Stimulated activated CD8-positive, alpha-beta memory T cell treated with anti-CD3 and anti-CD28 coated beads, Interleukin-4, amount 100 ng/mL, for 4 hours (primary cell): ENCODE measurements at places on chromosomes 2 and 18.

DNA sequence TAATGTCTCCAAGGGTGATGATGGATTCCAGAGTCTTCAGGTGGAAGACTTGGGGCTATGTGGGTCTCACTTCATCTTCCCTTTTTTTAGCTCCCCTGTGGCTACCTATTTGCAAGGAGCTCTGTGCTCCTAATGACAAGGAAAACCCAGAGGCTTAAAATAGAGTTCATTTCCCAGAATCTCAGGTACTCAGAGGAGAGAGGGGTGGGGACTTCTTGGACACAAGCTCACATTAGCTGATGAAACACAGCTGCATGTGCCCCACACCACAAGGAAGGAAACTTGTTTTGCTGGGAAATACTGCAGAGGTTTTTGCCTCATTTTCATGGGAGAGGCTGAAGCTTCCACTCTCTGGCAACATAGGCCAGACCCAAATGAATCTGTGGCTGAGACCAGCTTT lies 138.6 kb upstream of the SLC1A4 start:
- no peak for DNase-seq

- no peak for DNase-seq
Measured at GRCh38 chr2:147288131-147288530, 556.7 kb upstream of the ACVR2A start.

DNA sequence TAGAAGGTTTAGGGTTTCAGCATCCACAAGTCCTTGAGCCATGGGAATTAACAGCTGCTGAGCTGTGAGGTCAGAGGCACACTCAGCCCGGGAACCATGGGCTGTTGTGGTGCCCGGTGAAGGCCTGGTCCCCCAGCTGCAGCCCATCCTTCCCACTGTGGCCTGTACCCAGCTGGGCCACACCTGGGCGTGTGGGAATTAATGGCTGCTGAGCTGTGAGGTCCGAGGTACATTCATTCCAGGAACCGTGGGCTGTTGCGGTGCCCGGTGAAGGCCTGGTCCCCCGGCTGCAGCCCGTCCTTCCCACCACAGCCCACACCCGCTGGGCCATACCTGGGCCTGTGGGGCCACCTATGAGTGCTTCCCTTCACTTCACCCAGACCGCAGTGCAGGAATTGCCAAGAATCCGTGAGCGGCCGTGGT lies 25.2 kb downstream of the TMEM18 start:
- DNase-seq: no peak

- no peak for DNase-seq
Measured at GRCh38 chr2:232488721-232489300, 1.2 kb upstream of the ECEL1 start.

DNA sequence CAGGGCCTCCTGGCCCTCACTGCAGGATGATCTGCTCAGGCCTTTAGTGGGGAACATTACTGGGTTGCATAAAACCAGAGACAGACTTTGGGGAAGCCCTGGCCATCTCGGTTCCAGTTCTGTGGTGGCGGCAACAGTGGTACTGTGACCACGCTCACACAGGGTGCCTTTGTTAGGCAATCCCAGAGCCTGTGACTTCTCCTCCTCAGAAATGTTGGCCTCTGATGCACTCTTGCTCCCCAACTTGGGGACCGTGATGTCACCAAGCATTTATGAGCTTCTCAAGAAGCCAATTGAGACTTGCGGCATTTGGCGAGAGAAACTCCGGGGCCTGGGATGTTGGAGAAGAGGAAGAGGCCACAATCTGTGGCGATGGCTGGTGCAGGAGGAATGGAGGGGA lies 80.9 kb upstream of the PKDCC start:
- no peak for DNase-seq

- no peak for DNase-seq
Measured at GRCh38 chr2:104572834-104573233, 281.1 kb upstream of the POU3F3 start.

DNA sequence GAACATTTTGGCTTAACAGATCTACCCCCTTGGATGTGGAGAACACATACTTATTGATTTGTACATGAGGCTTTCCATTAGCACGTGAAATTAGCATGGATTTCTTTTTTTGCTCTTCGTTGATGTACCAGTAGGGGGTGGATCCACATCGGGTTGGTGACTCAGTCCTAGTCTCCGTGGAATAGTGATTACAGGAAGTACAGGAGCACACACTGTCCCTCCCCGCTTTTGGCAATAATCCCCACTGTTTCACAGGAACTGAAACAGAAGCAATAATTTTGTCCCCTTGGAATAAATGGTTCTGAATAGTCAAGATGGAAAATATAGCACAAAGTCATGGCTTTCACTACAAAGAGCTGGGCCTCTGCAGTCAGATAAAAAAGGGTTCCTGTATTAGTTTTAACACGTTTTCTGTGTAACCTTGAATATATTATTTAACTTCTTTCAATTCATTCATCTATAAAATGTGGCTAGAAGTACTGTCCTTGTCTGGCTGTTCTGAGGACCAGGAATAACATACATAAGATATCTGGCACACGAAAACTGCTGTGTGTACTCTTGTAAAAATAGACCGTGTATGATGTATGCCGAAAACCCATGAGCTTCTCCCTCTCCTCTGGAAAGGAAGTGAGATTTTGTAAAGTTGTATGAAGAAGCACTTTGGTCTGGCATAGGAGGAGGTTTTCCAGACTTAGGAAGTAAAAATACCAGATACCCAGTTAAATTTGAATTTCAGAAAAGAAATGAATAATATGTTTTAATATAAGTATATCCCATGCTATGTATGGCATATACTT lies 229.2 kb downstream of the GALR1 start:
- DNase-seq: no peak

DNA sequence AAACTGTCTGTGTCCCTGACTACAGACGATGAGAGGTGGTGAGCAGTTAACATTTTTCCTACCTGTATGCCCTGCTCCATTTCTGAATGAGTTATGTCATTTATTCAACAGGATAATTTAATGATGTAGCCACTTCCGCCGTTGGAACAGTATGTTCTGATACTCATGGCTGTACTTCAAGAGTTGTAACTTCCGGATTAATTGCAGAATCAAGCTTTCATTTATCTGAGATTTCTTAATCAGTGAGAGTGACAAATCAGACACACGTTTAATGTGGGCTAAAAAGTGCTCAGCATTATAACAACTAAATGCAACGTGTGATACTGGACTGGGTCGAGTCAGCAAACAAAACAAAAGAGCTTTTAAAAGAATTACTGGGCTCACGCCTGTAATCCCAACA lies 107.7 kb downstream of the KCTD1 start:
- no peak for DNase-seq
